Inflammatory macrophage (primary cell): ENCODE measurements at places on chromosomes 3 and 15.

- no peak for DNase-seq
Measured at GRCh38 chr3:60186359-60186758, 1064.9 kb downstream of the FHIT start.

DNA sequence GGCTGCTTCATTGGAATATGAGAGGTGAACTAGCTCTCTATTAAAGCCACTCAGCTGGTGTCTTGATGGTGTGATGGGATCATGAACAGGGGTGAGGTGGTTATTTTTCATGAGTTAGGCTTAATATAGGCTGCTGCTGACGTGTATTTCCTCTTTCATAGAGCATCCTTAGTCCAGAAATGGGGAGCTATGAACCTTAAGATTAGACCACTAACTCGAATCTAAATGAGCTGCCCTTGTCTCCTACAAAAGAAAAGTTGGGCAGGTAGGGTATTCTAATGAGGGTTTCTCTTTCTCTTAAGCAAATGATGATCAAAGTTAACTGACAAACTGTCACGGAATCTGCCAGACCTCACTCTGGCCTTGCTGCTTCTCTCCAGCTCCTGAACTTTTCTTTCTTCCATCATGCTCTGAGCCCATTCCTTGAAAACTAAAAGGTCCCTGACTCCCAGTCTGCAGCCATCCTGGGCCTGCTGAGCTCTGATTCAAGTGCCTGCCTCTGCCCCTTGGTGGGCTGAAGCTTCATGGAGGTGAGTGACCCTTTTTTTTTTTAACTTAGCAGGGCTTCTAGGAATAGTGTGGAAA lies at the start of gene TRIM69:
Gene TRIM69, plus strand, starts transcription at position 348 of the 585 bp plus-strand sequence. Its CDS starts 177 bp downstream, at position 525.
- no peak for DNase-seq

- no peak for DNase-seq
Measured at GRCh38 chr3:114973536-114973935, 173.6 kb downstream of the ZBTB20 start.

GRCh38 chr15:59352189-59352588 lies 20.5 kb downstream of the MYO1E start:
- peak; percentile 92 for DNase-seq

- no peak for DNase-seq
Measured at GRCh38 chr3:49023775-49024174, 1.9 kb downstream of the NDUFAF3 start.

DNA sequence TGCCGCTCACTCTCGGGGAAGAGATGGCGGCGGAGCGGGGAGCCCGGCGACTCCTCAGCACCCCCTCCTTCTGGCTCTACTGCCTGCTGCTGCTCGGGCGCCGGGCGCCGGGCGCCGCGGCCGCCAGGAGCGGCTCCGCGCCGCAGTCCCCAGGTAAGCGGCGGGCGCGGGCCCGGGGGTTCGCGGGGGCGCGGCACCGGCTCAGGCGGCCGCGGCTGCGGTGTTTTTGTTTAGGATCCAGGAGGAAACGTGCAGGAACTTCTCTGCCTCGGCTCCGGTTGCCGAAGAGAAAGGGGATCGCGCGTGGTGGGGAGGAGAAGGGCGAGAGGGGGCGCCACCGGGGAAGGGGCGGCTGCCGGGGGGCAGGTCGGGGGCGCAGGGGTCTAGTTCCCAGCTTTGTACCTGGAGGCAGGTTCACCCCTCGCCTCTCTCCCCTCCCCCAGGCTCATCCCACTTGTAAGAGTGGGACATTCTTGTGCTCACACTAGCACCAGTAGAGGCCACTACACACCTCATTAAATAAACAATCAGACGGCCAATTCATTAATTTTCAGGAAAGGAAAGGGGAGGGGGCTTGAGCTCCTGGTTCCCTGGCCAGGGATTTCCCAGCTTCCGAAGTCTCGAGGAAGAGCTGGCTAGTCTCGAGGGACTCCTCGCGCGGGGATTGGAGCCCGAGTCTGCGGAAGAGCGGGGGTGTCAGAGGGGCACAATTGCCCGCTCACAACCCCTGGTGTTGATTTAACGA lies 562 bp downstream of the NEO1 start:
- DNase-seq = no peak

GRCh38 chr3:158404131-158404718 lies 166.8 kb upstream of the MLF1 start:
- DNase-seq = no peak

GRCh38 chr3:151480492-151480891 lies 19.6 kb upstream of the IGSF10 start:
- no peak for DNase-seq

GRCh38 chr3:161793194-161793930 lies 296.8 kb downstream of the OTOL1 start:
- DNase-seq = no peak

DNA sequence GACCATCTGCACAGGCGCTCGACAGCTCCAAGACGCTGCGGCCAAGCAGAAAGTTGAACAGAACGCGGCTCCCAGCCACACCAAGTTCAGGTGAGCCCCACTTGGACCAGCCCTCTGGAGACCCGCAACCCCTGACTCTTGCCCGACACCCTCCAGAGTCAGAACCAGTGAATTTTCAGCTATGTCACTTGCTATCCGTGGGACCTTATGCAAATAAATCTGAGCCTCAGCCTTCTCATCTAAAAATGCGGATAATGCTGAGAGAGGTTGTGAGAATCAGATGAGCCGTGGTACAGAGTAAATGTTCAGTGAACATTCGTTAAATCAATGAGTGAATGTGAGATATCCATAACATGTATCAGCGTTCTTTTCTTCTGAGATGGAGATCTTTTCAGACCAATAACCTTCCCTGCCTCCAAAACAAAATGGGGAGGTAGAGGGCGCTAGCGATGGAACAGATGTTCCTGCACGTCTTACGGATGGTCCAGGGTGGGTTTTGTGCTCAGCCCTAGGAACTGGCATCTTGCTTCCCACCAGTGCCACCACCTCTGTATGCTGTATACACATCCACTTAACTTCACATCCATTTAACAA lies 524 bp downstream of the MRPS11 start:
- DNase-seq = no peak

- peak; percentile 53 for DNase-seq
Measured at GRCh38 chr15:47422881-47423665, 294.2 kb upstream of the SEMA6D start.
